Omental fat pad (tissue), 4 donors: ENCODE measurements at places on chromosomes 3 and 15. TPM values are rescaled to one million over a fixed set of nuclear protein-coding genes. Genes with fewer than 3 reads are reported as not detected.

The MFSD1 gene
- total RNA-seq, result 119 TPM

DNA sequence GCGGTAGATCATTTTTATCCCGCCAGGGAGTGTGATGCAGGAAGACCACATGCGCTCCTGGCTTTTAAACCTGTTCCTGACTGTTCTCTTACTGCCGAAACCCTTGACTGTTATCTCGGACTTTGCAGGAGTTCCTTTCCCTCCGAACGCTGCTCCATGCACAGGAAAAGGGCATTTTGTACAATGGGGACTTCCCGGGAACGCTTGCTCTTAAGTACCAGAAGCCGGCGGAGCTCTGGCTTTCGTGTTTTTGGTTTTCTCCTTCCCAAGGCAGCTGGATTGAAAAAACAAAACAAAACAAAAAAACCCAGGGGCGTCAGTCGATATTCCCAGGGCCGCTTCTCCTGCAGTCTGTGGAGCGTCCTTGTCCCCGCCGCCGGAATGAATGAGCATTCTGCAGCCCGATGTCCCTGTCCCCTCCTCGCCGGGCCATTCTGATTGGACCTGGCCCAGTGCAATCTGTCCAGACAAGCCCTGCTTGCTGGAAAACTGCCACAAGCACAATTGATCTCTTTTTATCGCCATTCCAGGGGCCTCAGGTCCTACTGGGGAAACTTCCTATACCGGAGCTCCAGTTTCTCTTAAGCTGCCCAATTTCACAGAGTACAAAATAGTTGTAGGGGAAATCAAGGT lies 44.8 kb downstream of the SLC6A1 start:
- no peak for DNase-seq

The SLC22A14 gene
- total RNA-seq, result 0.65 TPM

GRCh38 chr3:192064959-192065358 lies 604.0 kb downstream of the PYDC2 start:
- DNase-seq, result no peak

The SH2D7 gene
- total RNA-seq, result not detected

The RPP14 gene
- total RNA-seq, result 8.1 TPM

The TMCC1 gene
- total RNA-seq, result 30.3 TPM

DNA sequence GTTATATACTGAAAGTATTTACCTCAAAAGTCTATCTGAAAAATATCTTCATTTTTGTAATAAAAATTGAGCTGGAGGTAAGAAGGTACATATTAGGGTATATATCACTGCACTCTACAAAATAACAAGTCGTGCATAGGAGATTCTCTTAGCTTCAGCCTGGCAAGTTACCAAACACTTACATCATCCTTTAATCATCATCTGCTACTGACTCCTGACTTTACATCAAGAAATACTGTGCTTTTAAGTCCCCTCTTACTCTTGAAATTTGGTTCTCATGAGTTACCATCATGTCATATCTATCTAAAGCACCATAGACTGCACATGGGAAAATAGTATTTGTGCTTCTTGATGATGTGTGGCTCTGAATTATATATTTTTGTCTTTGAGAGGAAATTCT lies 50.8 kb downstream of the LYSMD4 start:
- no peak for DNase-seq

GRCh38 chr3:163048881-163049280 lies 1552.3 kb downstream of the OTOL1 start:
- DNase-seq, result no peak

The TMEM45A gene
- 6.8 TPM for total RNA-seq

GRCh38 chr3:188468196-188468595 lies 314.2 kb downstream of the LPP start:
- no peak for DNase-seq

- no peak for DNase-seq
Measured at GRCh38 chr3:132083583-132084279, 48.9 kb upstream of the CPNE4 start.

GRCh38 chr15:81740416-81740815 lies 305.4 kb downstream of the MEX3B start:
- DNase-seq, result no peak

DNA sequence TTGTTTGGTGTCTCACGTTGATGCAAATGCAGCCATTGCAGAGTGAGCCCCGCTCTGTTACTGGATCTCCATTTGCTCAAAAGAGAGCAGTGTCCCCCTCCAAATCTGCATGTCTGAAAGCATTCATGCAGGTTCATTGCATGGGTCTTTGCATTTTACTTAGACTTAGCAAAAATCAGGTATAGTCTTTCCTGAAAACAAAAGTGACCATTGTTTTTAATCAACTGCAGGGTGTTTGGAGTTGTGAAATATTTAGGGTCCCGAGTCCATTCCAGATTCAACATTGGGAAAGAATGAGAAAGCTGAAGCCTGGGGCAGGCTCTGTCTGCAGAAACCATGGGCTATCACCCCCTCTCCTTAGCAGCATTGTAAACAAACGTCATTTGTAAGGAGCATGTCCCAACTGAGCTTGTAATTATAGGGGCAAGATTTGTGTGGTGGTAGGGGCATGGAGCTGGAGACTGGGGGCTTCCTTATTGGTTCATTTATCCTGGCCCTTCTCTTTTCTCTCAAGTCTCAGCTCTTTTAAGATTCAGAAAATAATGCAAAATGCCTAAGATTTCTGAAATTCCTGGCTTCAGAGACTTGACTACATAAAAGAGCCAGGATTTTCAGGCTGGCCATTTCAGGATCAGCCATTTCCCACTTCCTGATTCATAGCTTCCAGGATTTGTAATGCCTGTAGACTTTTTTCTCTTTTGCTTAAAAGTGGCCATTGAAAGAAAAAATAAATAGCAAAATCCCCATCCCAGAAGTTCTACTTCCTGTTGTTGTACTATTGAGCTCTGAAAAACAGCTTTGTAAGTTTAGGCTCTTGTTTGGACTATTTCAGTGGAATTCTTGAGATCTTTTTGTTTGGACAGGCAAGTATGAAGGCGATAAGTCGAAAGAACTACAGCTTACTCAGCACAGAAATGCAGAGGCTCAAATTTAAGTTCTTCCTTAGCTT lies 23.0 kb downstream of the IGF1R start:
- no peak for DNase-seq

DNA sequence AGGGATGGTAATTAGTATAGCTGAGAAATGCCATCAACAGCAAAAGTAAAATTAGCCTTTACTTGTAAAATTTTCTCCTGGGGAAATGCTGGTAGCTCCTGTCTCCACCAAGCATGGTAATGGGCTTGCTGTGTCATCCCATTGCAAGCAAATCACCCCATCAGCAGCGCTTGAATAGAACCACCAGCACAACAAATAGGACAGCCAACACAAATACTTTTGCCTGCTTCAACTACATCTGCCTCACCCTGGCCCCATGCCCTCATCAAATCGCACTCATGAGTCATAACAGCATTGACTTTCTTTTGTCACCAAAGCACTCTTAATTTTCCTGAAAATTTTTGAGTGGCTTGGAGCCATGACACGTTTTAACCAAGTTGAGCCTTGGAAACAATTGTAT lies 52.6 kb downstream of the ERC2 start:
- no peak for DNase-seq

The FAM107A gene
- total RNA-seq, result 89.9 TPM

The MAP6D1 gene
- total RNA-seq, result not detected

The OR4M2 gene
- total RNA-seq, result not detected

- DNase-seq, result no peak
Measured at GRCh38 chr3:30245858-30246622, 360.4 kb upstream of the TGFBR2 start.

GRCh38 chr3:55662683-55663082 lies 175.6 kb upstream of the WNT5A start:
- no peak for DNase-seq

DNA sequence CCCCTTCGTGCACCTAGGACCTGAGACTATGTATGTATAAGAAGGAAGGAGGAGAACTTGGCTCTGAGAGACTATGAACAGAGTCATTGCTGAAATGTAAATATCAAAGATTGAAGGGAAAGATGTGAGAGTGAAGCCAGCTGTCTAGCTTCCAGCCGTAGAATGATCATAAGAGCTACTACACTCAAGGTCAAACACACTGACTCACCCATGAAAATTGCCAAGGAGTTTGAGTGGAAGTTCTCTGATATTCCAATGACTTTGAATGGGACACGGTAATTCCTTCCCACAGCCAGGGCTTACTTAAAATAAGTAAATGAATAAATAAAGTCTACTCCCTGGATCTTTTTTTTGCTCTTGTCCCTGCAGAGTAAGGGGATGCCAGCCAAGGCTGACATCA lies 398.9 kb upstream of the TPRG1 start:
- no peak for DNase-seq

DNA sequence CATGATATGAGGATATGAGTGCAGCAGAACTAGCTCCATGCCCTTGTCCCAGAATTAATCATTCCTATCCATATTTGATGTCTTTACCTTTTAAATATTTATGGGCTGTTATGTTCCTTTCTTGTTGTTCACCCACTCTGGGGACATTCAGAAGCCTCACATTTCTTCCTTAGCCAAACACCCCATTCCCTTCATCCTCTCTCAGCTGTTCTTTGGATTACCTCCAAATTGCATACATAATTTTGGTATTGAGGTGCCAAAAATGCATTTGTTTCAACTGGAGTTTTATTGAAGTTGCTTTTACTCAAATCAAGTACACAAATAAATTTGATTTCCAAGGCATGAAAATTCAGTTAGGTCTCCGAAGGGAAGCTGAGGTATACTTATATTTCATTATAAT lies 51.4 kb downstream of the CHL1 start:
- no peak for DNase-seq

- DNase-seq, result no peak
Measured at GRCh38 chr3:64922213-64922612, 234.4 kb upstream of the ADAMTS9 start.

GRCh38 chr3:167750272-167750971 lies 14.9 kb downstream of the SERPINI1 start:
- DNase-seq, result no peak

GRCh38 chr3:120203016-120203415 lies 82.0 kb downstream of the GPR156 start:
- DNase-seq, result no peak

- no peak for DNase-seq
Measured at GRCh38 chr3:187367561-187368103, 553 bp upstream of the RTP4 start.

DNA sequence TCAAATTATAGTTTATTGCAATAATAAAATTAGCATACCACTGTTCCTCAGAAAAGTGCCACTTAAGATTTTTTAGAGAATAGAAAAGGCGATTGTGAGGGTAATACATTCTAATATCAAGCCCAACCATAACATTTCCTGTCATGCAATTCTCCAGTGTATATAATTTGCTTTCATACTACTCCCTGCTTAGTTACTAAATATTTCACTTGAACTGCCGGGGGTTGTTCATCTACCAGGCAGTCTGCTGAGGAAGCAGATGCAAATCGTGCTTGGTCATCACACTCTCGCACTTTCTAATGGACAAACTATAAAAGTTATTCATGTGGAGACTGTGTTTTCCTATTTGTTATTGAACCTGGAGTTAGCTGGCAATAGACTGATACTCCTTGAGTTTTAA lies 645.6 kb upstream of the CBLB start:
- no peak for DNase-seq

The TARS3 gene
- total RNA-seq, result 20.5 TPM

DNA sequence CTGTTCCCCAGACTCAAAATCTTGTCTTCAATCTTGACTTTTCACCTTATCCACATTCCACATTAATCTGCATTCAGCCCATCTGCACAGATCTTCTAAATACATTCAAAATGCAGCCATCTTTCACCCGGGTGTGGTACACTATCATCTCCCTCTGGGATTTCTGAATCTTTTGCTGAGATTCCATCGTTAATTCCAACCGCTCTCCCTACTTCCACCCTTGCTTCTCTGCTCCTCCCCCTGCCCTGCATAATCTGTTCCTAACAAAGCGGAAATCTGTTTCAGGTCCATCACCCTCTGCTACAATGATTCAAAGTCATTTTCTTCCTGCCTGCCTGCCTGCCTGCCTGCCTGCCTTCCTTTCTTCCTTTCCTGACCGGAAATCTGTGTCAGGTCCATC lies 7.9 kb upstream of the GOLGA8B start:
- no peak for DNase-seq

The UMPS gene
- 26.4 TPM for total RNA-seq

GRCh38 chr3:157079676-157080369 lies 80.1 kb downstream of the CCNL1 start:
- DNase-seq, result no peak

DNA sequence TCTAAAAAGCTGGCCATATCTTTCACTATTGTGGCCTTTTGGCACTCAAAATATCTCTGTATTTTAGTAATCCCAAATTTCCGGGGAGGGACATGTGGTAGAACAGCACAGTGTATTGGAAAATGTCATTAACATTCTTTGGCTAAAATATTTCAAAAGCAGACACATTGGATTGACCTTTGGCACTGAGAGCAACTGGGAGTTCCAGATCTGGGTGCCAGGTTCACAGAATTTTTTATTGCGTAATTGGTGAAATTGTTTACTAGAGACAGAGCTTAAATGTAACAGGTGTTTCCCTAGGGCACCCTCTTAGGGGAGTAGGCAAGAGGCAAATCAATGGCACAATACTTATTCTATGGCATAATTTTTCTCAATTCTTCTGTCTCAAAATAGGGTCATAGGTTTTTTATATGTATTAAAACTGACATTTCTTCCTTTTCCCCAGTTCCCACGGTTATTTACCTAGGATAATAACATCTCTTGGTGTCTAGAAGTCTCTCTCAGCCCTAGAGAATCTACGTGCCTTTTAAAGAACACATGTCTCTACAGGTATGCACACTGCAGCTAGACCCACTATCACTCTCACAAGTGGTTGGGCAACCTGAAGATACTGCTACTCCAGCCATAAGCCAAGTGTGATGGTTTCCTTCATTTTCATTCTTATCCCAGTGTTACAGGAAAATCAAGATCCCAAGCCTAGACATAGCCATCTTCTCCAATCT lies 10.6 kb downstream of the RBMS3 start:
- DNase-seq, result no peak

DNA sequence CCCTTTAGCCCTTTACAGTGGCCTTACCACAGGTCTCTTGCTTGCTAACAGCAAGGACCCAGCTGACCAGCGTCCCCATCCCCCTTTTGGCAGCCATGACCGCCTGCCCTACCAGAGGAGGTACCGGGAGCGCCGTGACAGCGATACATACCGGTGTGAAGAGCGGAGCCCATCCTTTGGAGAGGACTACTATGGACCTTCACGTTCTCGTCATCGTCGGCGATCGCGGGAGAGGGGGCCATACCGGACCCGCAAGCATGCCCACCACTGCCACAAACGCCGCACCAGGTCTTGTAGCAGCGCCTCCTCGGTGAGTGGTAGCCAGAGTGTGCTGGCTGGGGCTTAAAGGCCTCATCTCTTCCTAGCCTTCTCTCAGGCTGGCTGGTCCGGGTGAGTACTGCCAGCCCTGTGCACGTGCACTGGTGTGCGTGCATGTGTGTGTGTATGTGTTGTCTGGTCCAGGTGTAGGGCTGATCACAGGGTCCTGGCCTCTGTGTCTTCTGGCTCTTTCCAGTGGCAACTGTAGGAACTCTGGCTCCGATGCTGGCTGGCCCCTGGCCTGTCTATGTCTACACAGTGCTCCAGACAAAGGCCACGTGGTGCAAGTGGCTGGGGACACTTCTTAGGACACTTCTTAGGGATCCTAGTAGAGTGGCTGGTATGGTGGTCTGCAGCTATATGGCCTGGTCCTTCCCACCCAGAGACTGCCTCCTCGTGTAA lies 4.4 kb downstream of the CLK3 start:
- no peak for DNase-seq

GRCh38 chr15:60626051-60626450 lies 147.1 kb upstream of the ICE2 start:
- DNase-seq, result no peak
